ENCODE measurements at places on chromosomes 3 and 15.
A peak's percentile ranks its signal among the peaks of the same experiment; 100 is the strongest.

DNA sequence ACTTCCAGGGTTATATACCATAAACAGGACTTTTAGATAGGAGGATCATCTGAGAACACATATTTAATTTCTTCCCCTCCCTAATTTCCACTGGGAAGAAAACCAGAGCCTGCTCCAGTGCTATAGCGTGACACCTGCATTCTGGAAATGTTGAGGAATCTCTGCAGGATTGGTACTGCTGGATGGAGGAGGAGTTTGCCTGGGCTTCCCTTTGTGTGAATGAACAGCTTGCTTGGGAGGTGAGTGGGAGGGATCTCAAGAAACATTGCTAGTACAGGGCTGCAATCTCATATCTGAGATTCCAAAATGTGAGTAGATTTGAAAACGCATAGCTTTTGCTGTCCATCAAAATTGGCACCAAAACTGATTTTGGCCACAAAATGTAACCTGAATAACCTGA is 295.9 kb upstream of the RGMA start:
- no peak for DNase-seq

DNA sequence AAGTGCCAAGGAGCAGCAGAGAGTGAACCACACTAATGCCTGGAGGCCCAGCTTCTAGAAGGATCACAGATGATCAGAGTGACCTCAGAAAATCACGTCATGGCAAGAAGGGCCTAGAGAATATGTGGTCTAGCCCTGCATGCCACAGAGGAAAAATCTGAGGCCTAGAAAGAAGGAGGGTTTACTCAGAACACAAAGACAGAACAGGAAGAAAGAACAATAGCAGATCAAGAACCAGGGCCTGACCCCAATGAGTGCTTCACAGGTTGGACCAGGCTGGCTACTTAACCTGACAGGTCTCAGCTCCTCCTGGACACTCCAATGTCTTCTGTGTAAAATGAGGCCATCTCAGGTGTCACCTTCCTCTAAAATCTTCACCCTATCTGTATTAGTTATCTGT is 14.2 kb downstream of the RAB6B start:
- DNase-seq = peak; percentile 62

DNA sequence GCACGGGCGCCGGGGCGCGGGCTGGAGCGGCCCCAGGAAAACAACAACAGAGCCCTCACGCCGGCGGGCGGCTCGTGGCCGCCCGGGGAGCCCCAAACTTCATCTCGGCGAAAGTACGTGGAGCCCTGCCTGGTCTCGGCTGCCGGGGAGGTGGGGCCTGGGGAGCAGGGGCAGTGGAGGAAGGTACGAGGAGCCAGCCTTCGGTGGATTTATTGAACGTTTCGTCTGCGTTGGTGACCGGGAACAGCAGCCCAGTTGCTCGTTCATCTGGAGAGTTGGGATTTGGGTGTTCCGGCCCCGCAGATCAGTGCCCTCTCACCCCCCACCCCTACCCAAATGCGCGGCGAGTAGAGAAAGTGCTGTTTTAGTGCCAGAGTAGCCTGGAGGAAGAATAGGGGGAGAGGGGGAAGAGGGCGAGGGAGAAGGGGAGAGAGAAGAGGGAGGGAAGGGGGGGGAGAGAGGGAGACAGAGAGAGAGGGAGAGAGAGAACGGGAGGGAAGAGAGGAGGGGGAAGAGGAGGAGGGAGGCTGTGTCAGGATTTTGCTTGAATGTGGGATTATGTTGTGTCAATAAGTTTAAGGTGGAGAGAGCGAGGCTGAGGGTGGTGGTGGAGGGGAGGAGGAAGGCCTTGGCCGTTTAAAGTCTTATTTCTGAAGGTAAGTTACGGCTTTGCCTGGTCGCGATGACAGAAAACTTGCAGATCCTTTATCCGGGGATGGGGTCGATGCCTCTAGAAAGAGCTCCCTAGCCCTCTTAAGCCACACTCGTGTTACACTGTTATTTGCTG is 970 bp downstream of the BBX start:
- DNase-seq = peak; percentile 87

GRCh38 chr3:162780313-162780712 is 1283.7 kb downstream of the OTOL1 start:
- DNase-seq = no peak

DNA sequence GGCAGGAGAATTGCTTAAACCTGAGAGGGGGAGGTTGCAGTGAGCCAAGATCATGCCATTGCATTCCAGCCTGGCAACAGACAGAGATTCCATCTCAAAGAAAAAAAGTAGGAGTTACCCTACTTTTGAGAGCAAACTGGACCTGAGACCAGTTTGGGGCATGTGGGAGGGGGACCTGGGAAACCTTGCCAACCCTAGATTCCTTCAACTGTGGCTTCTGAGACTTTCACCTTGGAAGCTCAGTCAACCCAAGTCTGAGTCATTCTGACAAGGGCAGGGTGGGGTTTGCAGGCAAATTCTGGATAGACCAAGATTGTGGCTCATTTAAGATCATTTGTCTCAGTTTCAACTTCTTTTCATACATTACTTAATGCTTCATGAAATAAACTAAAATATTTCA is 23.8 kb upstream of the SIAH2 start:
- no peak for DNase-seq

GRCh38 chr3:123406598-123406997 is 42.3 kb downstream of the ADCY5 start:
- no peak for DNase-seq

- no peak for DNase-seq
These were observed 42.3 kb downstream of the SNRK start for GRCh38 chr3:43328653-43329052.

GRCh38 chr3:55880357-55880756 is 393.3 kb upstream of the WNT5A start:
- no peak for DNase-seq

- no peak for DNase-seq
These were observed 75.9 kb upstream of the RNU6-1 start for GRCh38 chr15:67915461-67916374.

DNA sequence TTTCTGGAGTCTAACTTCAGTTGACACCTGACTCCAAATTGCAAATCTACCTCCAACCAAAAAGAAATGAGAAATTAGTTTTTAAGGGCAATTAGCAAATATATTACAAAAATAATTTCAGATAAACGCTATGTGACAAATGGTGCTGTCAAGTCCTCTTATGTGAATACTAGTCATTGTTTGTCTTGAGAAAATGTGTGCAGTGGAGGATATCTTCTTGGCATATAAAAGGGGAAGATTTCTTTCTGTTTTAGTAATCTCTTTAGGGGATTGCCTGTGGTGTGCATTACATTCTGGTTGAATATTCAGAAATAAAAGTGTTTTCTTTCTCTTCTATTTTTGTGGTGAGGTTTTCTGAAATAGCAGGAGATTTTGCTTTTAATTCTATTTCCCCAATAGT is 3.0 kb upstream of the GCSAM start:
- no peak for DNase-seq

DNA sequence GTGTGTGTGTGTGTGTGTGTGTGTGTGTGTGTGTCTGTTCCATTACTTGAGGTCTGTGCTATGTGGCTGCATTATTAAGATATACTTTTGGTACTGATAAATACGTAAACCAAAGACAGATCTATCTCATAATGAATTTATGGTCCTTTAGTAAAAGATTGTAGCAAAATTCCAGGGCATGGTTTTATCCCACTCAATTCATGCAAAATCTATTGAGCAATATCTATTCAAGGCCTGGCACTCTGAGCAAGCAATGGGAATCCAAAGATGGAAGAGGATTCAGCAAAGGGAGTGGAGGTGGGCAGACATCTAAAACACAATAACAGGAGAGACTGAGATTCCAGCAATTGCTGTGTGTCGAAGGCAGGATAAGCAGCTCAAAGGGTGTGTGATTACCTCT is 86.8 kb downstream of the RFTN1 start:
- DNase-seq = no peak

DNA sequence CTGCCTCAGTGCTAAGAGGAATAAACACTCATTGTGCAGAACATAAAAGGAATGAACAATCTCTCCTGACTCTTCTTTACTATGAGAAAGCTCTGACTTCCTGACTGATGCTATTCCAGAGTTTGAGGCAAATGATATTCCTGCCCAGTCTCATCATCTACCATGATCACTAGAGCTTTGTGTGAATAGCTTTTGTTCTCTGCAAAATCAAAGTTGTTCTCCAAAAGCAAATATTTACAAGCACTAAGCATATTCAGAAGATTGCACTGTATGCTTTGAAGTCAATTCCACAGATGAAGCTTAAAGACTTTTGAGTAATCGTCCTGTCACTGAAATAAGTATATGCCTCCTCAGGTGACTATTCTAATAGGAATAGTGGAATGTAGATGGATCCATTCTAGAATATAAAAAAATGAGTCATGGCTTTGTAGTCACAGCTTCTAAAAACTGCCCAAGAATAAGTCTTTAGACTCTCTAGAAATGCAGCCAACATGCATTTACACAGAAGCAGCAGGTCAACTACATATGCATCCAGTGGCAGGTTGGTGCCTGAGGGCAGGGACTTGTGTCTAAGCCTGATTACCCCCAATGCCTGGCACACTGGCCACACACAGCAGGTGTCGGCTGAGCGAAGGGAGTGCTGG is 34.6 kb downstream of the TNFAIP8L3 start:
- DNase-seq = no peak

- no peak for DNase-seq
These were observed 58.9 kb downstream of the TMEM41A start for GRCh38 chr3:185439745-185440466.

DNA sequence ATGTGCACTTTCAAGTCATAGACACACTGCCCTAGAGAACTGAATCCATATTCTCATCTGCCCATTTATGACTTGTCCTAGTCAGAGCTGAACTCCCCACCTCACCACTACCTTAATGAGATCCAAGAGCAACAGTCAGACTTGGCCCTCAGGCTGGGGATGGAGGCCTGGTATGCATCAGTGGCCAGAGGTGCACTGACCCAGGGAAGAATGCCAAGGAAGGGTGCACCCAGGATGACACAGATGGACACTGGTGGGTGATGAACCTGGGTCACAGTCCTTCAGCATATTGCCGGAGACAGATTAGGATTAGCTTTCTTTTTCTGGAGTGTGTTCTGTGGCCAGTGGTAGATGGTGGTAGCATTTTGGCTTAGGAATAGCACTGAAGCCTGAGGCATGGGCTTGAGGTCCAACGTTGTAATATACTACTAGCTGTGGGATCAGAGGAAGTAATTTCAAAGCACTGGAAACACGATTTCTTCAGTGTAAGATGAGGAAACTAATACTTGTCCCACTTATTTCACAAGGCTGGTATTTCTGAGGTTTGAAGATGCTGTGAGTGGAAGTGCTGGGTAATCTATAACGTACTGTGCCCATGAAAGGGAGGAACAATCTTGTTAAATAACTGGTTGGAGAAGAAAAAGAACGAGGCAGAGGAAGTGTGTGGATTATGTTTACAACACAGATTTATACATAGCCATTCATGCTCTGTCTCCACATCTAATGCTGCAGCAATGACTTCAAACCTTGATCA is 265.0 kb downstream of the THRB start:
- DNase-seq = no peak

DNA sequence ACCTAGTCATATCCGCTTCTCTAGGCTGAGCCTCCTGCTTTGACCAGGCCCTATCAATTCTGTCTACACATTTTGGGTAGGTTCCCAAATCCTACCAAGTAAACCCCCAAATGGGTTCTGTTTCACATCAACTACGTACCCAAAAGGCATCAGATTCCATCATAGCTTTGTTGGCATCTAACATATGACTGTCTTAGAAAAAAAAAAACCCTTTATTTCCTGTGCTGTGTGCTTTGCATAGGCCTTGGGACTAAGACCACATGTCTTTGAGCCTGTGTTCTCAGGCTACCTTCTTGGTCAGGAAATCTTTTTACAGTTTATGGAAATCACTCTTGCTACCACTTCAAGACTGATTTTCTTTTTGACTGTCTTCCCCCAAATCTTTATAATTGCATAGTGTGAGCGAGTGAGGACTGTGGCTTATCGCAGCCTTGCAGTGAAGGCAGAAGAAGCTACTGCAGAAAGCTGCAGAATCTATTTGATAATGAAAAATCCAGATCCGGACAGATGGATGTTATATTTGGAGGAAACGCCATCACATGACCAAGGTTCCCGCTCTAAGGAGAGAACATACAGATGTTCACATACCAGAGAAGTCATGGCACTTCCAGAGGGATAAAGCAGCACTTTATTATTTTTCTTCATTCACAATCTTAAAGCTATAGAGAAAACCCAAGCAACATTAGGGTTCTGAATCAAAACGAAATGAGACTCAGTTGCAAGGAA is 111.2 kb downstream of the EOMES start:
- DNase-seq = no peak

- DNase-seq = no peak
These were observed 50.0 kb downstream of the PLS1 start for GRCh38 chr3:142646020-142646785.

DNA sequence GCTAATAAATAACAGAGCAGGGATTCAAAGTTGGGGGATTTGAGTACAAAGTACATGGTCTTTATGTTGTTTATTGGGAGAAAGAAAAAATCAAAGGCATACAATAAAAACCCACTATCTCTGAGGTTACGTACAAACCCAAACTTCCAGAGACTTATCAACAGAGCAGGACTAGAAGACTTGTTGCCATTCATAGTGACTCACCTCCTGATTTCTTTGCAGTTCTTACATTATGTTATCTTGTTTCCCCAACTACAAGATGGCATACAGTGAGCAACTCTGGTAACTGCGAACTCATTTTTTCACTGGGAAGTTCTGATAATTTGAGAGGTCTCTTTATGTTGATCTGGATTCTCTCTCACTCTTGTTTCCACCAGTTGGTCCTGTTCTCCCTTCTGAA is 80.6 kb upstream of the ETV5 start:
- DNase-seq = no peak

GRCh38 chr3:23653647-23654525 is 151.9 kb upstream of the UBE2E1 start:
- no peak for DNase-seq

GRCh38 chr15:64152507-64153387 is 1.2 kb downstream of the SNX22 start:
- DNase-seq = no peak

DNA sequence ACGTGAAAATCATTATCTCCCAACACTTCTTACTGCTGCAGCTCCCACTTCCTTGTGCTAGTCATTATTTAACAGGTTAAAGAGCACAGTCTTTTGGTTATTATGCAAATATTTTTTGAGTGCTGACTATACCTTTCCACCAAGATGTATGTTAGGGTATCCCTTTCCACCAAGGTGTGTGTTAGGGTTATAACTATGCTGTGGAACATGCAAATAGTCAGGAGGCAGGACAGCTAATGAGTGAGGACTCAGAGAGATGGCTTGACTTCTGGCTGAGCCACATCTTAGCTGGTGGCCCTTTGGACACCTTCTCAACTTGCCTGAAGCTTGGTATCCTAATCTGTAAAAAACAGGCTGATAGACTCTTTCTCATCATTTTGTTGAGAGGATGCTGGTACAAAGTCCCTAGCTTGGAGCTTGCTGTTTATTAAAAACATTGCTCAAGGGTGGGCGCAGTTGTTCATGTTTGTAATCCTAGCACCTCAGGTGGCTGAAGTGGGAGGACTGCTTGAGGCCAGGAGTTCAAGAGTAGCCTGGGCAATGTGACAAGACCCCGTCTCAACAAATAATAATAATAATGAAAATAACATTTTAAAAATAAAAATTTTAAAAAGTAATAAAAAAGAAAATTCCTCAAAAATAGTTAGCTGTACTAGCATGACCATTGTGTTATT is 160.5 kb upstream of the ADAMTS9 start:
- DNase-seq = no peak

Data from vagina (tissue), 2 donors.